Bronchial epithelial cell (primary cell): ENCODE measurements at places on chromosomes 6 and 20. TPM values are rescaled to one million over a fixed set of nuclear protein-coding genes. Genes with fewer than 3 reads are reported as not detected.

The SYCP2L gene
- 0.26 TPM in 2 replicates for total RNA-seq

The HLA-DMB gene
- 0.26 and 0.38 TPM in 2 replicates for total RNA-seq

The SOX4 gene
- total RNA-seq = 20.9 and 36.6 TPM in 2 replicates

The AIF1 gene
- not detected in 2 replicates for total RNA-seq

The EYA2 gene
- total RNA-seq = 8.4 and 10.6 TPM in 2 replicates

The CLDN20 gene
- total RNA-seq = not detected in 2 replicates

The NCOA7 gene
- total RNA-seq = 39.0 and 85.9 TPM in 2 replicates

The MMUT gene
- total RNA-seq = 16.8 and 19.7 TPM in 2 replicates

The ECT2L gene
- total RNA-seq = 0.13 TPM in 1 of 2 replicates, not detected in the other

The GSTA3 gene
- total RNA-seq = not detected in 2 replicates

The SAMD3 gene
- total RNA-seq = not detected in 2 replicates

The GCNT2 gene
- total RNA-seq = 10.3 and 15.5 TPM in 2 replicates

DNA sequence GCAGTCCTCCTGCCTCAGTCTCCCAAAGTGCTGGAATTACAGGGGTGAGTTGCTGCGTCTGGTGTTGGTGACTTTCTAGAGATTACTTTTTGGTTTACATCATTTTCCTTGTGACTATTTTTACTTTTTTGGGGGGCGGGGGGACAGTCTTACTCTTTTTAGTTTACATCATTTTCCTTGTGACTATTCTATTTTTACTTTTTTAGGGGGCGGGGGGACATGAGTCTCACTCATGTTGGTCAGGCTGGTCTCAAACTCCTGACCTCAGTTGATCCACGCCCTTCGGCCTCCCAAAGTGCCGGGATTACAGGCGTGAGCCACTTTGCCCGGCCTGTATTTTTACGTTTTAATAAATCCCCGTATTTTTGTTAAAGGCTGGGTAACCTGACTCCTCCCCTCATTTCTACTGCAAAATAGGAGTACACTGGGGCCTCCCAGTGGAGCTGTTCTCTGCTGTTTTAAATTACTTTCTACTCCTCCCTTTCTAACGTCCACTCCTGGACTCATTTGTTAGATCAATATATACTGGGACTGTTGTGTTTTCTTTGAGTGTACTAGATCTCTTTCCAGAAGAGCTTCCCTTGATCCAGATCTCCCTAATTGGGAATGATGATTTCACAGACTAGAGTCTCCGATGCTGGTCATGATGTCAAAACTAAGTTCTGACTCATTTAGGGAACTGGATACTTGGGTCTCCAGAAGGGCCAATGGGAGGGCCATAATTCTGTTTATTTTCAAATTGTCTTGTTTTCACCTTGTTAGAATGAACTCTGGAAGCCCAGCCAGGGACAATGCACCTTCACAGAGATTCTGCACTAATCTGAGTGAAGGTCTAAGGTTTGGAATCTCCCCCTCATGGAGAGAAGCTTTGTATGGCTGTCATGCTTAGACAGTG lies 9.2 kb downstream of the HSPA1B start:
- peak; percentile 53 for DNase-seq

- no peak for DNase-seq
These were observed 111.8 kb downstream of the AGPAT4 start for GRCh38 chr6:161161889-161162624.

GRCh38 chr6:186340-186965 lies 105.8 kb upstream of the DUSP22 start:
- DNase-seq = no peak

- no peak for DNase-seq
These were observed 2.8 kb upstream of the MYO6 start for GRCh38 chr6:75746221-75746620.

DNA sequence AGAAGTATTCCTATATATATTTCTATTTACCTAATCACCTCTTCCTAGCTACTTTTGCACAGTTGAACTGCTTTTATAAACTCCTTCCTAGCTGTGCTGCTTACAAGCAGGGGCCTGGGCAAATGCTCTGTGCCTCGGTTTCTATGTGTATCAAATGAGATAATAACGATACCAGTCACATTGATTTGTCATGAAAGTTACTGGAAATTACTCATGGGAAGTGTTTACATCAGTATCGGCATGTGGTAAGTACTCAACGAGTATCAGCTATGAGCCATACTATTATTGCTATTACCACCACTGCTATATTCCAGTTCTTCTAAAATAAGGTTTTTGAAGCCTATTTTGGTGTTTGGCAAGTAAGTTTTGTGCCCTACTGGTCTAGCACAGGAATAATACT lies 4.9 kb downstream of the LAMA4 start:
- no peak for DNase-seq

DNA sequence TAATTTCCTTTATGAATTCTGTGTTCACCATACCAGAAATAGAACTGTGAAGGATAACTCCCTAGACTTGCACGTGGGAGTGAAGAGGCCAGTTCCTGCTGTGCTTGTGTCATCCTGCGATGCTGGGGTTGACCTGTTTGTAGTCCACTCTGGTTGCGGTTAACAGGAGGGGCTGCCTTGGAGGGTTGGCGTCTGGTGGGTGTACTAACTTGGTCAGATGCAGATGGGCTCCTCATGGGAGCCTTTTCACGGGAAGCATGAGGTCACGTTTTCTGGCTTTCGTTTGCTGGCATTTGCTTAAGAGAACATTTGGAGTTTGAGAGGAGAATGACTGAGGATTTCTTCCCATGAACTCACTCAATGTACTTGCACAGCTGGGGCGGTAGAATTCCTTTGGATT lies 41.2 kb downstream of the IGF2R start:
- no peak for DNase-seq

GRCh38 chr20:4556781-4557180 lies 164.9 kb upstream of the PRND start:
- no peak for DNase-seq

- DNase-seq = no peak
These were observed 17.0 kb upstream of the CD109 start for GRCh38 chr6:73679009-73679408.

- peak; percentile 77 for DNase-seq
These were observed 142.5 kb upstream of the SPACA1 start for GRCh38 chr6:87905101-87905641.

- DNase-seq = no peak
These were observed 45.9 kb upstream of the TAB2 start for GRCh38 chr6:149271348-149272340.

DNA sequence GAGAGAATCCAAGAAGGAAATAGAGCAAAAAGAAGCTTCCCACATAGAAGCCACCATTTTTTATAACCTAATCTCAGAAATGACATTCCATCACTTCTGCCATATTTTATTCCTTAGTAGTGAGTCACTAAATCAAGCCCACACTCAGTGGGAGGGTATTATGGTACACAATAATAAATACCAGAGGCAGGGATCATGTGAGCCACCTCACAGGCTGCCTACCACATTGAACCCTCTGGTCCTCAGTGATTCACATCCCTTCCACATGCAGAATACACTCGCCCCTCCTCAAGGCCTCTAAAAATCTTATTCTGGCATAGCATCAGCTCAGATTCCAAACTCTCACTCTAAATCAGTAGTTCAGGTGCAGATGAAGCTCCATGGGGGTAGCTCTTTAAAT lies 49.4 kb downstream of the TMC2 start:
- peak; percentile 78 for DNase-seq

- no peak for DNase-seq
These were observed 27.1 kb downstream of the PTGIS start for GRCh38 chr20:49540687-49541435.

GRCh38 chr20:49859011-49859410 lies 46.4 kb downstream of the SLC9A8 start:
- DNase-seq = no peak
